ENCODE measurements at places on chromosomes 5 and 9.

DNA sequence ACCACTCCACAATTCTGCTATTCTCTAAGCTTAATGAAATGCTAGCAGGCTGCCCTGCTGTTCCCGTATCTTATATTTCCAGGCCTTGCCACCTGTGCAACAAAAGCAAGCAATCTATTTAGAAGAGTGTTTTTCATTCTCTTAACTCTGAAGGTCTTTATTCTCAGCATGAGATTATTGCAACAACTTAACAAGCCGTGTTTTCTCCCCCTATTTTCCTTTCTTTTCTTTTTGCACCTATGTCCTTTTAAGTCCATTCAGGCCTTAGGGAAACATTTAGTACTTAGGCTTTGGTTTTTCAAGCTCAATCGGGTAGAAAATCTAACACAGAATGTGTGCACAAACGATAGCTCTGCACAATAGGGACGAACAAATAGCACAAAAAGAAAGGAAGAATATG, 89.6 kb upstream of the DMRTA1 start:
- DNase-seq, result no peak

- peak; percentile 77 for DNase-seq
Observed at GRCh38 chr9:116327701-116328405, 174.3 kb downstream of the PAPPA start.

- no peak for DNase-seq
Observed at GRCh38 chr5:145760660-145761059, 74.5 kb downstream of the PRELID2 start.

- DNase-seq, result no peak
Observed at GRCh38 chr9:37025071-37025822, 8.8 kb downstream of the PAX5 start.

GRCh38 chr5:69454460-69455249, 37.9 kb upstream of the OCLN start:
- no peak for DNase-seq

DNA sequence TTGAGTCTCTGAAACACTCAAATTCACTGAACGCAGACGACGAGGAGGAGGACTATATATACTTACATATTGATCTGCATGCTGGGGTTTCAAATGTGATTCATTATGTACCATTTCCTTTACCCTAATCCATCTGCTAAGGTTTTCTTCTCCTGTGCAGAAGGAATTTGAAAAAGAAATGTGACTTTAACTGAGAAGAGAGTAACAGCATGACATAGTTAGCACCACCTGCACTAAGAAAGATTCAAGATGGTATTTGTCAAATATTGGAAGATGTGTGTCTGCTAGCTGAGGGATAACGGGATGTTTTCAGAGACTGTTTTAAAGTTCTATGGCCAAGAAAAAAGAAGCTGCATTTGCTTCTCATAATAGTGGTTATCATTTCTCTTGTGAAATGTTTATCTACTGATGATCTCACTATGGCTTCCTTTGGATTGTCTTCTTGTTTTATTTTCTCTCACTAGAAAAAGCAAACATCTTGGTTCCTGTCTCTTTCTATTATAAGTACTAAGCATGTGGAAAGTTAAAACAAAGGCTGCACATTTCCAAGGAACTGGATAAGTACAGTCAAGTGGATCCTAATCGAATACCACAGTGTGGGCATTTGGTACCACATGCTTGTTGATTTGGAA, 89.8 kb upstream of the TLE4 start:
- no peak for DNase-seq

DNA sequence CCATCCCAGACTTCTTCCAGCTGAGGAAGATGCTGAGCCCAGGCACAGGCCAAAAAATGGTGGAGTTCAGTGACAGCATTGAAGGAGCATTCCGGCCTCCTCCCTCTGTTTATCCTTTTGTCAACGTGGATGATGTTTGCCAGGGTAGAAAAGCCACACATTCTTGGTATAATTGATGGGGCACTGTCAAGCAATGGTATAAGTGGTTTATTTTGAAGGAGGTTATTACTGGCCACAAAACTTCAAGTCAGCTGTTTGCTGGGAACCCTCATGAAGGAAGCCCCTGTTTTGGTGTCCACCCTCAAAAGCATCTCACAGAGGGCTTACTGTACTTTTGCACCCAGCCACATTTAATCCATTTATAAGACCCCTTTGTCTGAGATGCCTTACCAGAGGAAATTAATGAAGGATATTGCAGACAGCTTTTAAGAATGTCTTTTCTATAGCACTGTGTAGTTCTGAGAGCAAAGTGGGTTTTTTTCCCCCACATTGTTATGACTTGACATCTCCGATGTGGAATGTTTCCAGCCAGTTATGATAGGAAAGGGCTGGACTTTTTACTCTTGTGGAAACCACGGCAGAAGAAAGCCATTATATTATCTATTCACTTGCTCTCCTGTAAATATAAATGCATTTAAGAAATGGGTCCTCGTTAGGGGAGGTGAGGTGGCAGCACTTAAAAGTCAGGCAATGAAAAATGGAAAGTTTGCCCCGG, 95.5 kb upstream of the SPATA31D4 start:
- no peak for DNase-seq

DNA sequence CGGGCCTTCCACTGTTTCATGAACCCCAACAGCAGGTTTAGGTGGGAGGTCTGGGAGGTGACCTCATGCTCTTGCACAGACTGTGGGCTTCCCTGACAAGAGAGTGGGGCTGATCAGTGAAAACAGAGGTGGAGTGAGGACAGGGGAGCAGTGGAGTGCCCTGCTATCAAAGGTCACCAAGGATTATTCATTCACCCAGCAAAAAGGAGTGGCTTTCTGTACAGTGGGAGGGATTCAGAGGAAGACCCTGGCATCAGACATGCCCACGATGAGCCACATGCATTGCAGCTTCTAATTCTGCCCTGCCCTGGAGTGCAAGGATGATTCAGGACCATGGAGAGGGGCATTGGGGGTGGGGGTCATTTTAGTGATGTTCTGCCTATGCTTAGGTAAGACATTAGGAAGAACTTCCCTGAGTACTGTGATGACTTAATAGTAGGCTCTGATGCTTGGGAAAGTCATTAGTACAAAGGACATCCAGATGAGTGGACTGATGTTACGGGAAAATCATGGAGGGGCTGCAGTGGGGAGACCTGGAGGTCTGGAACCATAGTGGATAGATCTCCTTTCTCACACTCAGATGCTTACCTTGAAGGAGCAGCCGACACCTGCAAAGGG, 12.8 kb downstream of the TRAF1 start:
- DNase-seq, result no peak

- peak; percentile 92 for DNase-seq
Observed at GRCh38 chr9:92147030-92147851, 32.0 kb upstream of the SPTLC1 start.

DNA sequence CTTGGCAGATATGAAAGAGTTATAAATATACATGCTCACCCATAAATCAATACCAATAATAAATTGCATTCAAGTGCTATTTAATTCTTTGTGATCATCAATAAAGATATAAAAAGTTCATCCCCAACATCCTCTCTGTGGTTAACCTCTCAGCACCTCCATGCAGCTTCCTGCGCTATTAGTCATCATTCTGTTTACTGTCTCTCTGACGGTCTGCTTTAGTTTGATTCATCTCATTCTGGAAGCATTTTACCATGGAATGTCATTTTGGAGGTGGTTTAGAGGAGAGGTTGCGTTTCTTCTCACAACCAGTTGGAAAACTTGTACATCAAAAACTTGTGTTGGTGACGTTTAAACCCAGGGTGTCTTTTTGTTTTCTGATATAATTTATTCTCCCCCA, 486.6 kb downstream of the BRINP1 start:
- peak; percentile 77 for DNase-seq

GRCh38 chr9:96178153-96178552, 123.8 kb downstream of the HSD17B3 start:
- DNase-seq, result no peak

GRCh38 chr5:74288448-74289108, 351.9 kb downstream of the ENC1 start:
- DNase-seq, result peak; percentile 42

DNA sequence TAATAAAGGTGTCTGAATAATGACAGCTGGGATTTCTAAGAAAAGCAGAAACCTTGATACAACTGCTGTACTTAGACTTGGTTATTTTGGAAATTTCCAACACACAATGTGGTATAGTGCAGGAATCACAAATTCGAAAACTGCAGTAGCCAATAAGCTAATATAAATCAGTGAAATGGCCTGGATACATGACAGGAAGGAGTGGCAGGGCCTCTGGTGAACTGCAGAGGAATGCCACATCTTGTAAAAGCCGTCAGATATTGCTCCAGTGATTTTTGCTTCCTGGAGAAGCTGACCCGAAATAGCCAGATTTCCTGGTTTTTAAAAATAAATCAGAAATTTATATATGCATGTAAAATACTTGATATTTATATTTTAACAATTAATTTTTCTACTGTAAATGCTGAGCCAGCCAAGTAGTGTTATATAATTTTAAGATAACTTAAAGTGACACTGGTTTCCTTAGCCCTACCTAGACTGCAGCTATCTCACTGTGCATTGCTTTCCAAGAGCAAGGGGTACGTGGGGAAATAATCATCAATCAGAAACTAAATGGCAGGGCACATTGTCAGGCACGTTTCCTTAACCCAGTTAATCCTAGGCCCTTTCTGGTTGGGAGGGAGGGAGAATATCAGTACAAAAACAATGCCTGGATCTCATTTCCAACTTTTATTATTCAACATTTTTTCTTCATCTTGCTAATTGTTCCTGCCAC, 182.4 kb downstream of the RASEF start:
- peak; percentile 16 for DNase-seq

DNA sequence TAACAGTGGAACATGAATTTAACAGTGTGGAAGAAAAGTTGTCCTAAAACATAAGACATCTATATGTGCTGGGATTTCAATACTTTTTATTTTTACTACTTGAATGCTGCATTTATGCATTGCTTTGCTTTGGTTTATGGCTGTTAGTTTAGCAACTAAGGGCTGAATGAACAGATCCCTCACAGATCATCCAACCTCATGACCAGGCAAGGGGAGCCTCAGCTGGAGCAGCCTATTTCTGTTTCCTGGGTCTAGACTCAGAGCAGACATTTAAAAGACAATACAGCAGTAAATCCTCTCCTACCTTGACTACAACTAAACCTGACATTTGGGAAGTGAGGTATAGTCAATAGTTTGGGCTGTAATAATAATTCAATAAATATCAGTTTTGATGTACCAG, 163.3 kb downstream of the AUH start:
- DNase-seq, result no peak

- peak; percentile 83 for DNase-seq
Observed at GRCh38 chr5:103375350-103375749, 116.8 kb downstream of the MACIR start.

DNA sequence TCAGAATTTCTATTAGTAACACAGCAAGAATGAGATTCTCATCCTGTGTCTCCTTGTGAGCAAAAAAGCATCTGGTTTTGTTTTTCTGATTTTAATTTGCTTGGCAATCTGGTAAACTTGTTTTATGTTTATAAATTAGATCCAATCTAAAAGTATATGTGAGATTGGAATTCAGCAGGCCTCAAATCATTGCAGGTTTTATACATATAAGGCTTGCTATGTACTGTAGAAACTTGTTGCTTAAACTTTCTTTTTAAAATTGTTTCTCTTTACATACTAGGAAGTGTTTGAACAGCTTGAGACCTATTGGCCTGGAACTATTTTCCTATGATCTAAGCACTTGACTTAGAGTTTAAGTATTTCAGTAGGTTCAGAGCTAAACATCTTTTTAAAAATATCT, 1037.8 kb downstream of the NR2F1-AS1 start:
- no peak for DNase-seq

DNA sequence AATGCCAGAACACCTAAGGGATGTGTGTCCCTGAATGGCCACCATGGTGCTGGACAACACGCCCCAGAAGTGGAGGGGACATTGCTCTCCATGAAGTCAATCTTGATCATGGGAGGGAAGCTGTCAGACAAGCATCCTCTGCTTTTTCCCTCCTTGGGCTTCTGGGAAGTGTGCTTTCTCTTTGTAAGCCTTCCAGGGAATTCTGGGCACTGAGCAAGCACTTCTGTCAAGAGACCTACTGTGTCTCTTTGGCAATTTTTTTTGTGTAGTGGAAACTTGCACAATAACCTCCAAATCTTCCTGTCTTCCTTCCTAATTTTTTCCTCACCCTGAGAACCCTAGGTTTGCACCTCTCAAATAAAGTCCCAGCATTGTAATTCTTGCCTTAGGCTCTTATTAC, 132.0 kb downstream of the SEC61B start:
- peak; percentile 14 for DNase-seq

GRCh38 chr5:109374625-109375024, 35.1 kb downstream of the PJA2 start:
- peak; percentile 14 for DNase-seq

GRCh38 chr9:16689351-16689938, 181.0 kb downstream of the BNC2 start:
- DNase-seq, result no peak

- no peak for DNase-seq
Observed at GRCh38 chr9:6153425-6153824, 62.2 kb upstream of the IL33 start.

DNA sequence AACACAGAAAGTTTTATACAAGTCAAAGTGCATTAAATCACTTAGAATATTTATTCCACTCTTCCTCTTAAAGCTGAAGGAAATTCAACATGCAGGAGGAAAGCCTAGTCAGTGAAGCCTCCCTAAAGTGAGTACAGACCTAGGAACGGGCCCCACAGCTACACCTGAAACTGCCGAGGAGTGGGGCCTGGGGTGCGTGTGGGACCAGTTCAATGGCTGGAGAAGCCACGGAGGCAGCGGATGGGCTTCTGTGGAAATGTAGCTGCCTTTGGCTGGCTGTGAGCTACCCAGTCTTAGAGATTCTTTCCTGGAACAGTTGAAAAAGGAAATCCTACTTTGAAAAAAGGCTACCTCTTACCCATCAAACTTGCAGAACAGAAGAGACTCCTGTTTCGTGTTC, 16.6 kb downstream of the ARPC5L start:
- no peak for DNase-seq

DNA sequence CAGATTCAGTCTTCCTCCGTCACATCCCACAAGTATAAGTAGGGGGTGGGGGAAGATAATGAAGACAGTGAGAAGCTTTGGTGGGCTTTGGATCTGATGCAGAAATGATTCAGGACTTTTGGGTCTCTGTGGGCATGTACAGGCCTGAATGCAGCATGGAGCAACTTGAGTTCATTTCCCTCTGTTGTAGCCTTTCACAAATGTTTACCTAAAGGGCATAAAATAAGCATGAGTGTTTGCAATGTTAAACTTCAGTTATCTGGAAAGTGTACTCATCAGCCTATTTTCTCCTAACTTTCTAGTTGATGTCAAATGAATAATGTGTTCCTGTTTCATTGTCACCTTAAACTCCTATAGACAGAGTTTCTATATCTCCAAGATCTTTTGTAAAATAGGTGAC, 39.3 kb downstream of the GARNL3 start:
- no peak for DNase-seq

DNA sequence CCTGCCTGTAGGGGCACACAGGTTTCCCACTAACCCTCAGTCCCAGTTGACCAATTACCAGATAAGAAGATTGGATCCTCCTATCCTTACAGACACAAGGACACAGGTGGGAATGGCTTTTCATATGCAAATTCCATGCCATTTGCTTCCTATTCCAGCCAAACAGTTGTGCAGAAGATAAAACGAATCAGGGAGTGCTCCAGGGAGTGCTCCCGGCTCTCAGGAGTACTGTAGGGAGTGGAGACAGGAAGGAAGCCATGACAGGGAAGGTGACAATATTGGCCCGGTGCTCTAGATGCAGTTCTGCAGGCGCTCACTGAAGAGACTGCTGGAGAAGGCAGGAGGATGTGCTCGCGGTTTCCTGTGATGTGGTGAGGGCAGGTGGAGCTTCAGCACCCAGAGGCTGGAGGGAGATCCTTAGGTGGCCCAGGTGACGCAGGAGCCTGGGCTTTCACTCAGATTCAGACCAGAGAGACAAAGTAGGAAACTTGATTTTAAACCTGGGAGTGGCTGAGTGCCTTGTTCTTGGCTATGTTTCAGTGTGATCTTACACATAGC, 260.0 kb downstream of the AUH start:
- no peak for DNase-seq
